Bronchial epithelial cell (primary cell): ENCODE measurements at places on chromosomes 2 and 18.

DNA sequence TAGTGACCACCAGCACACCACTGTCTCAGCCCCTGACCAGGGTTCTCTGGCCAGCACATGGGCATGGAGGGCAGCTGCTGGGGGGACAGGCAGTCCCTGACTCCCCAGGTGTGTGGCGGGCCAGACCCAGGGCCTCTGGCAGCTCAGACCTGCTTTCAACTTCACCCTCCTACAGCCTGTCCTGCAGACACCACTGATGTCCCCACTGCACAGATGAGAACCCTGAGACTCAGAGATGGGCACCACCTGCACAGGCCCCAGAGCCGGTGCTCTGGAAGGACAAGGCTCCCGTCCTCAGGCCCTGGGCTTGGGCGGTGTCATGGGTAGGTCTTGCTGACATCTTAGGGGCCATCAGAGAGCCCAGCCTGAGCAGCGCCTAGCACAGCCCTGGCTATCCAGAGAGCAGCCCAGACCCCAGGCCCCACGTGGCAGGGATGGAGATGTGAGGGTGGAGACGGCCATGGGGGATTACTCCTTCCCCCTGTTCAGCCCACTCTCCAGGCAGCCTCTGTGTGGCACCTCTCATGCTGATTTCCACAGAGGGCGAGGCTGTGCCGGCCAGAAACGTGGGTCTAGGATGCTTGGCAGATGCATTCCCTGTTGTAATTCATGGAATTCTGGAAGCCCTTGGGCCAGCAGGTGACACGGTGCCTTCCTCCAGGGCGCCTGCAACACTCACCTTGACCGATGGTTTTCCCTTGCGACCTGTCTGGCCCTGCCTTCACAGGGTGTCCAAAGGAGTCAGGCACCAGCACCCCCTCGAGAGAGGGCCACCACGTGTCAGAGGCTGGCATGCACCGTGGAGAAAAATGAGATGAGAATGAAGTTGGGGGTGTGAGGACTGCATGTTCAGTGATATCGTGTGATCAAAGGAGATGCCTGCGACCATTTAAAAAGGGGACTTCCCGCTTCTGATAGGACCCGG lies 61.2 kb upstream of the GLI2 start:
- no peak for DNase-seq

- DNase-seq, result no peak
Observed at GRCh38 chr2:46731280-46731679, 184.3 kb downstream of the MCFD2 start.

DNA sequence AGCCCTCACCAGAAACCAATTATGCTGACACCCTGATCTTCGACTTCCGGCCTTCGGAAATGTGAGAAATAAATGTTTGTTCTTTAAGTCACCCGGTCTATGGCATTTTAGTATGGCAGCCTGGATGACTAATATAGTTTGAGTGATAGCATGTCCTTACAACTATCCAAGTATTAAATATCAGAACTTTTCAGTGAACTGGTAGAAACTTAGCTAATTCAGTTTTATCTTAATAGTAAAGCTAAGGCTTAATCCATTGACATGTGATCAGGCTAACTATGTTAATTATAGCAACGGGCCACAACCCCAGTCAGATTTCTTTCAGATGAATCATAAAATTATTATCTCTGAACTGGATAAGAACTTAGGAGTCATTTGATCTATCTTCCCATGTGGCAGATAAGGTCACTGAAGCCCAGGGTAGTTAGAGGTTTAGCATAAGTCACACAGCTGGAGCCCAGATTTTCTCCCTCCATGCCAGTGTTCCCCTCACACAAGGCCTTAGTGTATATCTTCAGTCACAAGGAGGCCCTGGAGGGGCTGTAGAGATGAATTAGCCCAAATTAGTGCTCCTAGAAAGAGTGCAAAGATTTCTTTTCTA lies 40.7 kb upstream of the UPP2 start:
- DNase-seq, result peak; percentile 36

GRCh38 chr2:173521450-173522192 lies 166.9 kb downstream of the CDCA7 start:
- peak; percentile 44 for DNase-seq

GRCh38 chr18:6570581-6571238 lies 156.0 kb upstream of the L3MBTL4 start:
- no peak for DNase-seq

- no peak for DNase-seq
Observed at GRCh38 chr2:95346738-95347671, 49.9 kb downstream of the KCNIP3 start.

GRCh38 chr2:73212448-73213176 lies 1.4 kb upstream of the SMYD5 start:
- DNase-seq, result peak; percentile 60

- DNase-seq, result no peak
Observed at GRCh38 chr2:208265371-208265800, 669 bp upstream of the PIKFYVE start.

DNA sequence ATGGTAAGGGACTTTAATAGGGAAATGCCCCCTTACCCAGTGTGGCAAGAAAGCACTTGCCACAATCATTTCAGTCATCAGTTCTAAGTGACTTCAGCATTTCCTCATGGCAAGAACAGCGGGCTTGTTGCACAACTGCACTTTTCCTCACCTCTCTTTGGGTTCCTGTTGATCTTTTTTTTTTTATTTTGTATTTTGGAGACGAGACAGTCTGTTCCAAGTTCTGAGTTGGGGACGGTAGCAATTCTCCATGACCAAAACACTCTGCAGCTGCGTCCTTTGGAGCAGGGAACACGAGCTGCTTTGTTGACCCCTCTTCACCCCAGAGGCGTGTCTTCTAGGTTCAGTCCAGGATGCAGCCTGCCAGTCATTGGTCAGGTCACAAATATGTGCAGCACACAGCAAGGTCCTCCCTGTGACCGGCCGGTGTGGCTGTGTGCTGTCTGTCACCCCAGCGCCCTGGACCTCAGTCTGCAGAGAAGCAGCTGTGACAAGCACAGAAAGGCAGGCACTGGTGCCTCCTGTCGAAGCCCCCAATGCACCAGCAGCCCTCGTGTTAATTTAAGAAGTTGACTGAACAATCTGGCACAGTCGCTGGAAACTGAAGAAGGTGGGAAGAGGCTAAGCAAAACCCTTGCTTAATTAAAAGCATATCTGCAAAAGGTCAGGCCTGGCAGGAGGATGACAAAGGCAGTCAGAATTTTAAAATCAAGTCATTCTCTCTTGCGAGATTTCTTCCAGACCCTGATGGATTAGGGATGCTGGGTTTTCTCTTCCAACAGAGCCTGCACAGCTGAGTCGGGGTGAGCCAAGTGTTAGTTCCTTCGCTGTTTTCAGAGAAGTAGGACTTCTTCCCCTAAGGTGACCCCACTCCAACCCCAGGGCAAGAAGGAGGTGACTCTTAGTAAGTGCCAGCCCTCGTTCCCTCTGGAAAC lies 96.7 kb upstream of the COPS8 start:
- peak; percentile 76 for DNase-seq

GRCh38 chr2:219252570-219252899 lies 508 bp upstream of the TUBA4B start:
- no peak for DNase-seq

GRCh38 chr18:33812186-33812585 lies 234.2 kb downstream of the ASXL3 start:
- peak; percentile 96 for DNase-seq

DNA sequence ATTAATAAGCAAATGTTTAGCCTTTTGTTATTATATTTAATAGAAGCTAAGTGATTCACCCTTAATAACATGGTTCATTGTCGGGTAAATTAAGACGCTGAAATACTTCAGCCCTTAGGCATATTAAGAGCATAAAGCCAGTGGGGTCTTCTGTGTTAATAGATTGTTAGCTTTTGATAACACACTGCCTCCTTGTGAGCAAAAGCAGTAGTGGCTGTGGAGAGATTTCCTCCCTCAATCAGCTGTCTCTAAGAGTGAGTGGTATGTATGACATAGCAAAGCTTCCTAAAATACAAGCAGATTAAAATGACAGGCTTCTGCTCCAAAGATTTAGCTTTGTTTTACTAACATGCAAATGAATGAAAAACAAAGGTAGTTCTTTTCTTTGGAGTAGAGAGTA lies 143.7 kb upstream of the SYT4 start:
- no peak for DNase-seq

DNA sequence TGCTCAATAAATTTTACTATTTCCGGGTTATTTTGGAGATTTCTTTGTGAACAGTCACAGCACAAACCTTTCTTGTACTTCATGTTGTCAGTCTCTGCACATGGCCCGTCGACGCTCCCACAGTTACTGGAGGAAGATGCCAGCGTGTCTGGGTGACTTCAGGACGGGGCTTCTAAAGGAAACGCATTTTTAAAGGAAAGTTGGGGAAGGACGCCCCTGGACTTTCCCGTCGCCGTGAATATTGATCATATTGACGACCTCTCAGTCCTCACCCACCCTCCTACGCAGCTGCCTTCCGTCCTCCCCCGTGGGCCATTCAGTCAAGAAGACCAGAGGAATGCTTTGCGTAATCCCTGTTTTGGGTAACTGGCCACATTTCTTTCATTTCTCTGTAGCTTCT lies 71.1 kb upstream of the SNTG2 start:
- no peak for DNase-seq

GRCh38 chr2:5982903-5983265 lies 290.7 kb downstream of the SOX11 start:
- DNase-seq, result no peak
